Stromal cell of bone marrow (primary cell): ENCODE measurements at places on chromosomes 2 and 18.

- no peak for DNase-seq
Observed at GRCh38 chr2:150485114-150485870, 2.2 kb downstream of the RND3 start.

- DNase-seq: no peak
Observed at GRCh38 chr2:42040643-42041278, 7.1 kb upstream of the PKDCC start.

DNA sequence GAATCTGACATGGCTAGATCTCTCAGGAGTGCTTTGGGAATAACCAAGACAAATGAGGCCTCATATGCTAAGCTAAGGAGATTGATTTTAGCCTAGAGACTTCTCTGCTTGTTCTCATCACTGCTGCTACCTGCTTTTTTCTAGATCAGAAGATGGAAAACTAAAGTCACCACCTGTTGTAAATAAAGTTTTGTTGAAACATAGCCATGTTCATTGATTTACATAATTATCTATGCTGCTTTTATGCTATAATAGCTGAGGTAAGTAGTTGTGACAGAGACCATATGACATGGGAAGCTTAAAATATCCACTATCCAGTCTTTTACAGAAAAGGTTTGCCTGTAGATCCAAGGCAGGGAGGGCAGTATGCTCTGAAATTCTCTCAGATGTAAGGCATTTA is 46.1 kb upstream of the CYP26B1 start:
- DNase-seq: no peak

- DNase-seq: peak; percentile 73
Observed at GRCh38 chr2:165877565-165878550, 75.7 kb downstream of the TTC21B start.

DNA sequence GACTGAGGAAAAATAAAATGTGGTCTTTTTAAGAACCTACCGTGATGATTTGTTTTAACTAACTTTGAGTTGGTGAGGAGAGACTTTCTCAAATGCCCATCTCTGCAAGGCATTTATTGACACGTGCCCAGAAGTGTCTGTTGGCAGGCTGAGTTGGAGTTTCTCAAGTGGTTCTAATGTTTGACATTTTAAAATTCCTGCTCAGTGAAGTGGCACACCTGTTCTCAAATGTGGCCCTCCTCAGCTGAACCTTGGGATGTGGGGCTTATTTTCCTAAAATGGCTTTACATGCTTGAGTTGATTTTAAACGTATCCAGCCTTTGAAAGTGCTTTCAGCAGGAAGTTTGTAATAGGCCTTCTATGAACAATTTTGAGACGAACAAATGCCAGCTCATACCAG is 876 bp upstream of the CAVIN2 start:
- DNase-seq: no peak

GRCh38 chr18:12359515-12359927 is 17.5 kb downstream of the AFG3L2 start:
- DNase-seq: no peak

- no peak for DNase-seq
Observed at GRCh38 chr2:237798236-237799059, at the start of gene RBM44. Gene RBM44 (plus strand): TSS chr2:237798779. CDS start chr2:237813610, 14,831 bp downstream.

GRCh38 chr2:166610180-166610912 is 116.3 kb upstream of the SCN7A start:
- DNase-seq: peak; percentile 8

- no peak for DNase-seq
Observed at GRCh38 chr2:119242276-119243119, 18.9 kb downstream of the STEAP3 start.

DNA sequence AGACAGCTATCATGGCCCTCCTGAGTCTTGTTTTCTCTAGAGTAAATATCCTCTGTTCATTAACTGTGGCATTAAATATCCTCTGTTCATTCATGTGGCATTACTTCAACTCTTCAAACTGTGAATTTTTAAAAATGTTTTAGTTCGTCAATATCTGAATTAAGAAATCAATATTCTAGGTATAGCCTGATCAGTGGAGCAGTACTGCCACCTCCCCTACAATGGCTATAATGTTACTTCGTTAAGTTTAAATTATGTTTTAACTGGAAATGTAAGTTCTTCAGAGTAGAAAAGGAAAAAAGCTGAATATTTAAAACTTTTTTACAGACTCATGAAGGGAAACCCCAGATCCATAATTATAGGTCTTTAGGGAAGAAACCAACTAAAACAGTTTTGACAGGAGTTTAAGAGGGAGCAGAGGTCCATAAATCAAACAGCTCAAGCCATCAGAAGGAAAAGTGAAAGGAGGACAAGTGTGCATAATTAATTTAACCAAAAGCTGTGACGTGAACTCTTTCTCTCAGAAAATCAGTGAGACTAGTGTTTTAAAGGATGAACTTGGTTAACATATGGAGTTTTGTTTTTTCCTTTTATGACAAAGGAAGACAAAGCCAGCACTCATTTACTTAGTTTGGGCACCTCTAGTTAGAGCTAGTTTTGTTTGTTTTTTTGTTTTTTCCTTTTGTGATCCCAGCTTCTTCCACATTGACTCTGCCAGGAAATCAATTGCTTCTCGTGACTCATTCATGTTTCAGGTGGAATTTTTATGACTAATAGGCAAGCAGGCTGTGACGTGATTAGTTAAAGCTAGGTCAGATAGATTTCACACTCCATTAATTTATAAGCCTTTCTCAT is 44.9 kb downstream of the RBBP8 start:
- peak; percentile 80 for DNase-seq

DNA sequence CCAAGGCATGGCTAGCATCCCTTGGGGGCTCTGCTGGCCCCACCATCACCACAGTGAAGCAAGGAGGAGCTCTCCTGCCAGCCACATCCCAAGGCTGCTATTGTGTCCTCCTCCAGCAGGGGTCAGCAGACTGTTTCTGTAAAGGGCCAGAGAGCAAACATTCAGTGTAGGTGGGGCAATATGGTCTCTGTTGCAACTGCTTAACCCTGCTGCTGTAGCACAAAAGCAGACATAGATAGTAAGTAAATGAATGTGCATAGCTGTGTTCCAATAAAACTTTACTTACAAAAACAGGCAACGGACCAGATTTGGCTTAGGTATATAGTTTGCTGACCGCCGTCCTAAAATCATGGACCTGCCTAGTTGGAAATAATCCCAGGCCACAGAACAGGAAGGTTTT is 36.4 kb upstream of the ZBTB7C start:
- DNase-seq: peak; percentile 72

- DNase-seq: peak; percentile 17
Observed at GRCh38 chr2:67616749-67617148, 219.6 kb downstream of the ETAA1 start.

- no peak for DNase-seq
Observed at GRCh38 chr2:73091164-73091563, 19.7 kb upstream of the SFXN5 start.

DNA sequence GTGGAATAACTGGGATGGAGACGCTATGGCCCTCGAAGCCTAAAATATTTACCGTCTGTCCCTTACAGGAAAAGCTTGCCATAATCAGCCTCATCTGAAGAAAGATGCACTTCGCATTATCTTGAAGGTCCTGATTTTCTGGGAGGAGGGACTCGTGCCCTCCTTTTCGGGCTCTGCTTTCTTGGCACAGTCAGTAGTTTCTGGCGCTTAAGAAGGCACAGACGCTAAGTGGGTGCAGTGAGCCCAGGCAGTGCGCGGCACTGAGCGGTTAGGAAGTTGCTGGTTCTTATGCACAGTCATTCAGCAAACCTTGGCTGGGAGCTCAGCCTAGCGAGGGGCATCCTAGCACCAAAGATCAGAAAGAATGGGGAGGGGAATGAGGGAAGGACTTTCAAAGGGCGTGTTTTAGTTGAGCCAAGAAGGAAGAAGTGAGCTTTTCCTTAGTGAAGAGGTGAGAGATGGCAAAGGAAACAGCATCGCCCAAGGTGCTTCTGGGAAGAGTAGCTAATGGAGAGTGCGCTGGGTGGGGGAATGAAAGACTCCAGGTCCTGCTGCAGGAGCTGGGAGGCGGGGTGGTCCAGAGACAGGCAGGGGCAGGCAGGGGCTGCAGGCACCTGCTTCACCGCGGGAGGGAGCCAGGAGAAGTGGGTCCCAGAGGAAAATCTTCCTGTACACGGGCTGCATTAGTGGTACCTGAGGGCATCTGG is 64.1 kb downstream of the ZCCHC2 start:
- no peak for DNase-seq

GRCh38 chr2:219727771-219728429 is 100.5 kb downstream of the SLC4A3 start:
- no peak for DNase-seq

- DNase-seq: peak; percentile 2
Observed at GRCh38 chr18:62186499-62186773, 420 bp downstream of the PIGN start.

DNA sequence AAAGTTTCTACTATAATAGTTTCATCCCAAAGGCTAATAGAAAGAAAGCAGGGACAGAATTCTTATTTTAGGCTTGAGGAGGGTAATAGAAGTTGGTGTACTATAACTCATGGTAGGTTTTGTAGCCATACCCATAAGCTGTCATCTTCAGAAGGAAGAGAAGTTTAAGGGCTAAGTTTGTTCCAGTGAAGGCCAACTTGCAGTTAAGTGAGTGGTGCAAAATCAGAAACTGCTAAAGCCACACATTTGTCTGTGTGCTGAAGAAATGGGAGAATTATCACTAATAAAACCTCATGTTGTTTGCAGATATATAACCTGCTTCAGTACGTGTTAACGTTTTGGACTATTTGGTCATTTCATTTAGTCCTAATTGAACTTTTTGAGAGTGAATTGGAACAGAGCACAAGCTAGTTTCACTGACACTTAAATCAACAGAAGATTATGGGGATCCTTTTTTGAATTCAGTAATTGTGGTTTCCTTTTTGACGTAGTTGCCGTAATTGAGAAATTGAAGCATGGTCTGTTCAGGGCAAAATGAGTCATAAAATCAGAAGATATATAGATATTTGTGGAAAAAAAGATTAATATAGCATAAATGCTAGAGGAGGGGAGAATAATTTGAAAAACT is 69.1 kb downstream of the PHLPP1 start:
- peak; percentile 44 for DNase-seq
